ENCODE measurements at places on chromosomes 11 and 22. TPM values are rescaled to one million over a fixed set of nuclear protein-coding genes. Genes with fewer than 3 reads are reported as not detected.

Gene SCGB2A2
- not detected for total RNA-seq

Gene DGKZ
- 51.7 TPM for total RNA-seq

Gene MAJIN
- total RNA-seq, result not detected

Gene OR10A2
- not detected for total RNA-seq

Gene NECTIN1
- total RNA-seq, result 10.6 TPM

Gene PACSIN2
- 200 TPM for total RNA-seq

Gene BLID
- not detected for total RNA-seq

Gene OR51G2
- total RNA-seq, result not detected

Measured in A549 treated with dexamethasone at 1 μM for 4 hours (cell line).